ENCODE measurements at places on chromosomes 7 and 10.
A peak's percentile ranks its signal among the peaks of the same experiment; 100 is the strongest.

- no peak for DNase-seq
Observed at GRCh38 chr10:89332123-89332633, 4.4 kb downstream of the IFIT3 start.

DNA sequence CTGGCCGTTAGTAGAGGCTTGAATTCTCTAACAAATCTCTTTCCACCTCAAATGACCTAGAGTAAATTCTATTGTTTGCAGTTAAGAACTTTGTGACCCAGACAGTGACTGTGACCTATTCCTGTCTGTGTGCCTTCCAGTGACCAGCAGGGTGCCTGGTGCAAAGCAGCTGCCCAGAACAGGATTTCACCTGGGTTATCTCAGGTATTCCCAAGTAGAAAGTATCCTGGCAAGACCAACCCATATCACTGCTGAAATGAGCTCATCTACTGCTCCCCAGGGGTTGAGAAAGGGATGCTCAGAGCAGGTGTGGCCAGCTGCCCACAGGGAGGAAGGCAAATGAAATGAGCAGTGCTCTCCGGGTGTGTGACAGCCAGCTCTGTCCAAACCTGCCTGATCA is 2.1 kb upstream of the MSMB start:
- no peak for DNase-seq

- no peak for DNase-seq
Observed at GRCh38 chr7:127807829-127808228, 155.8 kb downstream of the SND1 start.

GRCh38 chr10:70508912-70509756 is 30.6 kb downstream of the PALD1 start:
- no peak for DNase-seq

GRCh38 chr10:18381679-18382078 is 241.5 kb downstream of the CACNB2 start:
- DNase-seq: no peak

GRCh38 chr10:50396491-50397311 is 145.4 kb upstream of the ASAH2 start:
- DNase-seq: no peak

DNA sequence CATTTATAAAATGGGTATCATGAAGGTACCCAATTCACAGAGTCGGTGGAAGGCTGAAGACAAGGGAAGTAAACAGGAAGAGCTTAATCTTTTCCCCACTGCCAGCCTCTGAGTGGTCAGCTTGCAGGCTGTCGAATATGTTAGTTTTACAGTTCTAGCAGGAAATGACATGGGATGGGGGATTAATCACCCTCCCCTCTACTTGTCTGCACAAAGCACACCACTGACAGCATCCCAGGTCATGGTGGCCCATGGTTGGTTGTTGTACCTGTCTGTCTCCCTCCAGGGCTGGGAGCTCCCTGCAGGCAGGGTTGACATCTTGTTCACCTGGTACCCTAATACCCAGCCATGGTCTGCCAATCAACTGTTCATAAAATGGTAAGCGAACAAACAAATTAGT is 55.6 kb downstream of the GRB10 start:
- no peak for DNase-seq

DNA sequence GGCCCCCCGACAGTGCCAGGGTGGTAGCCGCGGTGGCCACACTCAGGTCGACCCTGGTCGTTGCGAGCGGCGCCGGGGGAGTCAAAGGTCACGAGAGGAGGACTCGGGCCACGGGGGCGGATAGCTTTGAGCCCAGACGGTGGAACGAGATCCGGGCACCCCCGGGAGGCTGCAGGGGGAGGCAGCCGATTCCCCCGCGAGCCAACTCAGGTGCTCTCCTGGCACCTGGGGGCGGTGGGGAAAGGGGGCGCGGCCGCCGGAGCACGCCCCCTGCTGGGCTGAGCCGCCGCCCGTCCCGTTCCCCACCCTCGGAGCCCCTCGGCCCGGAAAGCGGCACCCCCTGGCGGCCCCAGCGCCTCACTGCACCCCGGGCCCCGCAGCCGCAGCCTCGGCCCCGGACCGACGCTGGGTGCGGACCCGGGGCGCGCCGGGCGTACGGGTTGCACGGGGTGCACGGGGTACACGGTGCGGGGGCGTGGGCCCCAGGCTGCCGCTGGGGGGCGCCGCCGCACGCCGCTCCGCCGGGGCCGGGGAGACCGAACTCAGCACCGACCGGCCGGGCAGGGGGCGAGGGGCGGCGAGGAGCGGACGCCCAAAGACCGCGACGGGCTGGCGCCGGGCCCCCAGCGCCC is 521 bp upstream of the NYAP1 start:
- DNase-seq: peak; percentile 74

DNA sequence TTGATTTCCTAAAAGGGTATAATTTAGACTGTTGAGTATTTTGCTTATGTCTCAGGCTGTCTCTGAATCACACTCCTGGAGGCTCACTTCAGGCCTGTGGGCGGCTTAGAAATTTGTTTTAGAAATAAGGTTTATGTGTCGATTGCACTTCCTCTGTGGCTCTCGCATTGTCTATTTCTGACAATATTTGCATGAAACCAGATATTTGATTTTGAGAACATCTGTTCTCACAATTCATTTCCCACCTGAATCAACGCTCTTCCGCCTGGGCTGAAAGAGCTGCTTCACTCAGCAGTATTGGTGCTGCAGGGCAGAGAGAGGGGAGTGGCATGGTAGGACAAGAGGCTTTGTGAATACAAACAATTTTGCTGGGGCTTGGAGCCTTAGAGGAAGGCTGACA is 262.0 kb downstream of the ADRA2A start:
- DNase-seq: no peak

GRCh38 chr10:60490013-60490412 is 100.3 kb upstream of the ANK3 start:
- DNase-seq: no peak

GRCh38 chr7:2911466-2911865 is 67.4 kb upstream of the GNA12 start:
- no peak for DNase-seq
